ENCODE measurements at places on chromosomes 12 and 14.

DNA sequence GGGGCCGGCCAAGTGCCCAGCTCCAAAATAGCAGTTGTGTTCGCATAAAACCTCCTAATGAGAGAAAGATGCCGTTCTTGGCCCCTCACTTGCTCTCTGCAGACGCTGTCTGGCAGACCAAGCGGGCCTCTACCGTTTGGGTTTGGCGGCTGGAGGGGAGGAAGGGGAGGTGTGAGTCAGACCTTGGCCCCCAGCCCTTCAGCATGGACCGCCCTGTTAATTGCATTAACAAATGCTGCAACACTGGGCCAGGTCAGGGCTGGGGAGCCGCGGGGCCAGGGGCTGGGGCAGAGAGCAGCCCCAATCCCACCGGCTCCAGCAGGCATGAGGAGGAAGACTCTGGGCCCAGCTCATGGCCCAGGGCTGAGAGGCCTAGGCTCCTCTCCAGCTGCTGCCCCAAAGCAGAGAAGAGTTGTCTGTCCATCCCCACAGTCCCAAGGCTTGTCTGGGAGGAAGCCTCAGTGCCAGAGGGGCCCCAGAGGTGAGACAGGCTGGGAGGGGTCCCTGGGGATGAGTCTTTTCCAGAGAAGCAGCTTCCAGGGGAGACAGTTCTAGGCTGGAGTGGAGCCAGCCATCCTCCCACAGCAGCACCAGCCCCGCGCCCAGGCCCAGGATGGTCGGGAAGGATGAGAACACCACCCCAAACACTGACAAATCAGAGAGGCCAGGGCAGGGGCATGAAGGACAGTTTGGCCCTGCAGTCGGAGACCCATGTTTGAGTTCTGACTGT is 16.9 kb downstream of the LTBP2 start:
- DNase-seq, result no peak

DNA sequence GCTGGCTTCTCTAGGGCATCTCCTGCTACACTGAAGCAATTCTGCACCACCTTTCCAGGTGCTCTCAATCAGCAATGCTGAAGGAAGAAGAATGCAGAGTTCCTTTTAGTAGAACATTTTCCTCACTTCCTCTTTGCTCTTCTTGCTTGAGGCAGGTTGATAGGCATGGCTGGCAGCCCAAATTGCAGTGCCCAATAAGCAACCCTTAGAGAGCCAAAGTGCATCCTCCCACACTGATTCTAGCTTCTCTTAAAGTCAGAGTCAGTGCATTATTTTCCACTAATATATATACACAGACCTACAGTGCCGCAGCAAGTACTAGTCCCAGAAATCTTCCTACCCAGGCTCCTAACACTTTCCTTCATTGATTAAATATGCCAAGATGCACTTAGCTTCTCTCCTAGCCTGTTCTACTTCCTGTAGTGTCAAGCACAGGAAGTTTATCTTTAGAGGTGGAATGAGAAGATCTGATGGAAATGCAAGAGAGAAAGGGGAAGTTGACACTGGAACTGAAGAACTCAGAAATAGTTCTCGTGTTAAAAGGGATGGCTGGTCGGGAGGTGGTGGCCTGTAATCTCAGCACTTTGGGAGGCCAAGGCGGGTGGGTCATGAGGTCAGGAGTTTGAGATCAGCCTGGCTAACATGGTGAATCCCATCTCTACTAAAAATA is 132.7 kb downstream of the SSPN start:
- no peak for DNase-seq

GRCh38 chr12:53344824-53345485 is 8.8 kb upstream of the SP7 start:
- peak; percentile 69 for DNase-seq

DNA sequence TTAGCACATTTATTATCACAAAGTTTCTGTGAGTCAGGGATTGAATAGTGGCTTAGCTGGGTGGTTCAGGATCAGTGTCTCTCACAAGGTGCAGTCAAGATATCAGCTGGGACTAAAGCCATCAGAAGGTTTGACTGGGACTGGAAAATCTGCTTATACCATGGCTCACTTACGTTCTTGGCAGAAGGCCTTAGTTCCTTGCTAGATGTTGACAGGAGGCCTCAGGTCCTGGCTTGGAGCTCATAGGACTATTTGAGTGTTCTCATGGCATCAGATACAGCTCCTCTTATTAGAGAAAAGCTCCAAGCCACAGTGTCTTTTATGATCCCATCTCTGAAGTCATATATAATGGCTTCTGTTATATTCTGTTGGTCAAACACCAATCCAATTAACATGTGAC is 127.3 kb downstream of the SLC6A15 start:
- DNase-seq, result no peak

DNA sequence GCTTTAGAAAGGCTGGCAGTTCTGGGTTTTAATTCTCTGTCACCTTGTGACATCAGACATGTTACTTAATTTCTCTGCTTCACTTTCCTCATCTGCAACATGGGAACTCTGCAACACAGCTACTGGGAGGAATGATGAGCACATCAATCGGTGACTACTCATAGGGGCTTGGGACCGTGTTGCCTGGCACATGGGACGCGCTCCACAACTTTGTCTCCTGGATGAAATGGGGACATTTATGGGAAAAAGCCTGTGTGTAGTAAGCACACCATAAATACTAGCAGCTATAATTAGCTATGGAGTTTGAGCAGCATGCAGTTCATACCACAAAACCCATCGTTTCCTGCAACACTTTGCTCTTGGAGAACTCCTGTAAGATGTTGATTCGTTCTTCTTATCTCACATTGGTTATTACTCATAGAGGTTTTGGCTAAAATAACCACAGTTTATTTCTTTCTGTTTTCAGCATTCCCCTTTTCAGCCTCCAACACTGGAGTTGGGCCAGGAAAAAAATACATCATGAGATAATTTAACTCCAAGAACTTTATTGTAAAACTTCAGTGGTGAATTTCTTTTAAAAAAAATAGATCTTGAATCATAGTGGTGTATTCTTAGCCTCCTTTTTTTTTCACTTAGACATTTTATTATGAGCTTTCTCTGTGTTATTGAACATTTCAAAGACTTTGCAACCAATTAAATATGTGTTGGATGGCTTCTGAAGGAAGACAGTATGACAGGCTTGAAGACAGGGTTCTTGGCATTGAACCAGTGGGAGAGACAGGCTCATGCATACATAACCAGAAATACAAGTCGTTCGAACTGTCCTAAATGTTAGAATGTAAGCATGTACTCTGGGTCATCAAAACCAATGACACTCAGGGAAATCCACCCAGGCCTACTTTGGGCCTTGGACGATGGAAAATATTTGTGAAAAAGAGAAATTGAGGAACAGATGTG is 72.7 kb downstream of the RIN3 start:
- no peak for DNase-seq

GRCh38 chr12:26813812-26814211 is 19.2 kb downstream of the ITPR2 start:
- no peak for DNase-seq

DNA sequence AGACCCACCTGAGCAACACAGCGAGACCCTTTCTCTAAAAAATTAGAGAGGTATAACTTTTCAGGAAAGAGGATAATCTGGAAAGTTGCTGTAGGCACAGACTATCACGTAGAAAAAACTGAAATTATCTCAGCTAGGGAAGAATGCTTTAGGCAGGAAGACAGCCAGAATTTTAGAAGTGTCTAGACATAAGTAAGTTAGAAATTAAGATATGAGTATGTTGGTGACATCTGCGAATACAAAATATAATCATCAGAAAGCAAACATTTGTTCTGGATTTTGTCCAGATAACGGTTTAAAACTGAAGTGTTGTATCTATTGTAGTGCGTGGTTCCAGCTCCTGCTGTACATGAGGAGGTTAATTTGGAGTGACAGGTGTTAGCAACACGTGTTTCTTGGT is 123.2 kb downstream of the FBXL14 start:
- no peak for DNase-seq

GRCh38 chr12:24177889-24178288 is 228.4 kb upstream of the SOX5 start:
- DNase-seq, result no peak

DNA sequence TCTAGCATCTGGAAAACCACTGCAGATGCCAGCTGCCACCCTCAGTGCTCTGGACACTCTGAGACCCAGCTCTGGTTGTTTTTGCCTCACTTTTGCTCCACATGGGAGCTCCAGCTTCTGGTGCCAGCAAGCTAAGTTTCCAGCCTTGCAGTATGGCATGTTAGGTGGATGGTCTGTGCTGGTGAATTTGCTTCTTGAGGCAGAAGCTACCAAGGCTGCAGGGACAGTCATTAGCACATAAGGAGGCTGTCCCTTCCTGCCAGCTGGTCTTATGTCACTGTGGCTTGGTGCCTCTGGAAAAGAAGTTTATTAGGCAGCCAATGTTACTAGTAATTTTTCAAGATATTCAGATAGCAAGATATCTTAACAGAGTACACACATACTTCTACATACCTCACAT is 64.2 kb upstream of the CSRP2 start:
- DNase-seq, result no peak

DNA sequence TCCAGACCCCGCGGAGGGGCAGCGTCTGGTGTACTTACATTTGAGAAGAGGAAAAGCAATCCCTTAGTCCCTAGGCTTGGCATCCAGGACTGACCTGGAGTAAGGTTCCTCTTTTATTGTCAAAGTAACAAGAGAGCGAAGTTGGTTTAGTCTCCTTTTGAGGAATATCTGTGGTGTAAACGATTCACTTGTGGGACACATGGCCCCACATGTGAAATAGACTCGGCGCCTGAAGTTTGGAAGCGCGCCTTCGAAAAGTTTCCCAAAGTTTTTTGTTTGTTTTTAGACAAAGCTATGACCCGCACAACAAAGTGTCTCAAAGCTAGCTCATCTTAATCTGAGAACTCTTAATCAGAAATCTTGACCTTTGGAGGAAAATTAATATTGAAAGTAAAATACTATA is 744 bp downstream of the STYX start:
- DNase-seq, result no peak

- DNase-seq, result no peak
Measured at GRCh38 chr14:37329189-37330001, 131.7 kb downstream of the MIPOL1 start.

GRCh38 chr14:65472189-65472588 is 59.7 kb downstream of the FUT8 start:
- DNase-seq, result no peak

DNA sequence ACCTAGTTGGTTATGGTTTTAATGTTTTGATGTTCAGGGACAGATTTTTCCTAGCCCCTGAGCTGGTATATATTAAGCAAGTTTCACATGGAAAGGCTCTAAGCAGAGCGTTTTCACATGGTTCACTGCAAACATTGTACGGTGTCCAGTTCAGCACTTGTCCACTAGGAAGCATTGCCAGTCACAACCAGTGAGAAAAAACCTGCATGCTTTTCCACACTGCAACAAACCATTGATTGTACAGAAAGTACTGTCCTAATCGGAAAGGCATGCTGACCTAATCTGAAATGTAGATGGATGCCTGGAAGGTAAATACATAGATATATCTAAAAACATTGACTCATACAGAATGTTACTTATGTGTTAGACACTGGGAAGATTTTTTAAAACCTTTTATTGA is 25.0 kb upstream of the NPAS3 start:
- no peak for DNase-seq

DNA sequence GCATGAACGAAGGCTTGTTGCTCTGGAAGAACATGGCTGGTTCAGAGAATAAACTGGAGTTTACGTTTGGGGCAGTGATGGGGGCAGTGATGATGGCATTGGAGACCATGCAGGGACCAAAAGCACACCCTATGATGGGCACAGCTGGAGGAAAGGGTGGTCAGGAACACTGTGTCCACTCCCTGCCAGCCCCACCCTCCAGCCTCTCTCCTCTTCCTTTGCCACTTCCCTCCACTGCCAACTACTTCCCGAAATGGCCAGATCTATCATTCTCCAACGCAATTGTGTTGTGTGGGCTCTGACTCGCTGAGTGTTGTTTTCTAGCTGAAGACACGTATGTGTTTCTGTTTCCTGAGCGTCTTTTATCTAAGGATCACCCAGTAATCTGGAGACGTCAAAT is 39.3 kb upstream of the GSG1 start:
- no peak for DNase-seq

GRCh38 chr12:56387152-56387736 is 24.6 kb upstream of the APOF start:
- no peak for DNase-seq

DNA sequence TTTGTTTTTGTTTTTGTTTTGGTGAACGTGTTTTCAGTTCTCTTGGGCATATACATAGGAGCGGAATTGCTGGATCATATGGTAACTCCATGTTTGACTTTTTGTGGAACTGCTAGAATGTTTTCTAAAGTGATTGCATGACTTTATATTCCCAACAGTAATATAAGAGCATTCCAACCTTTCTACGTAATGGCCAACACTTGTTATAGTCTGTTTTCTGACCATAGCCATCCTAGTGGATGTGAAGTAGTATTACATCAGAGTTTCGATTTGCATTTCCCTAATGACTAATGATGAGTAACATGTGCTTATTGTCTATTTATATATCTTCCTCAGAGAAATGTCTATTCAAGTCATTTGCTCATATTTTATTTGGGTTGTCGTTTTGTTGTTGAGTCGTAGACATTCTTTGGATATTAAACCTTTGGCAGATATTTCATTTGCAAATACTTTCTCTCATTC is 268.7 kb downstream of the AEBP2 start:
- DNase-seq, result no peak
